ENCODE measurements at places on chromosomes 2 and 18.

DNA sequence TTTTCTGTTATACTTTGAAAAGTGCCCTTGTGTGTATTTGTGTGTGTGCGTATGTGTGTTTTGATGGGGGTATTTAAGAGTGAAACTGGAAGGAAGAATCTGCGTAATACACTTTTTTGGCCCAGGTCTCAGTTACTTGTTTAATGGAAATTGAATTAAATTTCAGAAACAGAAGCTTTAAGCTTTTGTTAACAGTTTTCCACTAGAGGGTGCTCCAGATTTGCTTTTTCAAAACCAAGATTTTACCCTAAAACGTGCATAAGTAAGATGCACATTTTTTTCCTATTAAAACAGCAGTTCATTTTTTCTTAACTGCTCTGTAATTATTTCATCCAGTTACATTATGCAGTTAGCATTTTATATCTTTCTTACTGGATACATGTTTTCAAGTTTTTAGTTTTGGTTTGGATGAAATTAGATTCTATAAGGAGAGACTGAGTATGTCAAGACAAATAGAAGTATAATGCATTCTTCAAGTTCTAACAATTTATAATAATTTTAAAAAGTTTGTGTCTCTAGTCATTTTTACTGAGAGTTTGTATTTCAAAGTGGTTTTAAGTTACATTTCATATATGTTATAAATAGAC, 97.2 kb downstream of the PIK3C3 start:
- peak; percentile 5 for DNase-seq
- H3K4me1 ChIP-seq = peaks cover 4% of the 10 kb centered on the region
- no peaks in the 10 kb centered on the region for H3K36me3 ChIP-seq
- no peak overlapping the region for H3K27ac ChIP-seq

- peak overlapping the region; percentile 88 for H3K4me3 ChIP-seq
- no peak overlapping the region for H3K27ac ChIP-seq
- H3K36me3 ChIP-seq = no peaks in the 10 kb centered on the region
- peaks cover 9% of the 10 kb centered on the region for H3K4me1 ChIP-seq
- peak; percentile 56 for DNase-seq
Observed at GRCh38 chr18:501406-501714, 859 bp upstream of the COLEC12 start.

DNA sequence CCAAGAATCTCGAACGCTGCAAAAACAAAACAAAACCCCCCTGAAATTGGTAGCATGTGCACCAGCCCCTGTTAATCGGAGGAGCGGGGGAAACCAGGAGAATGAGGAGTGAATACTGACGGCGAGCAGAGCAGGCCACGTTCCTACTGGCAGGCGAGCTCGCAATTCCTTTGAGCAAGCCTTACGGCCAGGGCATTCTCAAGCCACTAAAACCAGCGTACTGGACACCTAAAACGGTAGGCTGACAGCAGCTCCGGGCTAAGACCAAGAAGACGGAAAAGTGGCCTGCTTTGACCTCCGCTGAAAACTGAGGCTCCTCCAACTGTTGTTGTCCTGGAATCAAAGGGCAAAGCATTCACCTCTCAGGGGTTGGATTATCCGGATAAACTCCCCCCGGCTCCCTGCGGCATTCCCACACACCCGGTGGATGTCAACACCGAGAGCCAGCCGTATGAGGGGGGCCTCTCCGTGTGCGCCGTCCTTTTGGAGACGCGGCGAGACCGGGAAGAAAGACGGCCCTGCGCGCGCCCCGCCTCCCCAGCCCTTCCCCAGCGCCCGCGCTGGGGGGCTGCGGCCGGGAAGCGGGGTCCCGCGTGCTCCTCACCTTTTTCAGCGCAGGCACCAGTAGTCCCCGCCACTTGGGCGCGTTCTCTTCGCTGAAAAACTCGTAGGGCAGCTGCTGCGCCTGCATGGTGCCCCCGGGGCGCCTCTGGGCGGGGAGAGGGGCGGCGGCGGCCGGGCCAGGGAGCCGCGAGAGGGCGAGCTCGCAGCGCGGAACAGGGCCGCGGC, 925 bp downstream of the SOS1 start:
- DNase-seq = peak; percentile 61
- peak overlapping the region; percentile 90 for H3K4me3 ChIP-seq
- H3K27me3 ChIP-seq = no peaks in the 10 kb centered on the region
- H3K4me1 ChIP-seq = peaks cover 27% of the 10 kb centered on the region
- H3K27ac ChIP-seq = peak overlapping the region; percentile 87

GRCh38 chr2:239349453-239350135, 51.2 kb downstream of the HDAC4 start:
- H3K36me3 ChIP-seq = no peaks in the 10 kb centered on the region
- no peak overlapping the region for H3K4me3 ChIP-seq
- no peak overlapping the region for H3K27ac ChIP-seq
- H3K27me3 ChIP-seq = no peaks in the 10 kb centered on the region
- H3K4me1 ChIP-seq = no peaks in the 10 kb centered on the region
